ENCODE measurements at places on chromosomes 4 and X.
A peak's percentile ranks its signal among the peaks of the same experiment; 100 is the strongest.

DNA sequence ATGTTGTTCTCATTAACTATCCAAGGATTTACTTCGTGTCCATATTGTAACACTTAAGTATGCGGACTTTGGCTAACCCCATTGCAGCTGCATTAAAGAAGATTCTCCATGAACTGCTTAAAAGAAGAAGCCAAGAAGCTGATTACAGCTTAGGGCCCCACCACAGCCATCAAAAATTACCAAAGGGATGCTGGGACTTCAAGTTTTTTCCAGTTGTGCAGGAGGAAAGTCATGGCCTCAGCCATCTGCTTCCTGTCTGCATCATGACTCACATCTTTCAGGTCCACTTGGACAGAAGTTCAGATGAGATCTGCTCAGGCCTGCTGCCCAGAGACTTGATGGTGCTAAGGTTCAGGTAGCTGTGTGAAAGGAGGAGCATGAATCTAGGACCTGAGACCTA, 38.8 kb upstream of the CAPN6 start:
- DNase-seq: no peak

GRCh38 chr4:171118091-171118490, 695.1 kb upstream of the GALNTL6 start:
- DNase-seq: no peak

GRCh38 chr4:111979921-111980320, 165.3 kb upstream of the FAM241A start:
- no peak for DNase-seq

DNA sequence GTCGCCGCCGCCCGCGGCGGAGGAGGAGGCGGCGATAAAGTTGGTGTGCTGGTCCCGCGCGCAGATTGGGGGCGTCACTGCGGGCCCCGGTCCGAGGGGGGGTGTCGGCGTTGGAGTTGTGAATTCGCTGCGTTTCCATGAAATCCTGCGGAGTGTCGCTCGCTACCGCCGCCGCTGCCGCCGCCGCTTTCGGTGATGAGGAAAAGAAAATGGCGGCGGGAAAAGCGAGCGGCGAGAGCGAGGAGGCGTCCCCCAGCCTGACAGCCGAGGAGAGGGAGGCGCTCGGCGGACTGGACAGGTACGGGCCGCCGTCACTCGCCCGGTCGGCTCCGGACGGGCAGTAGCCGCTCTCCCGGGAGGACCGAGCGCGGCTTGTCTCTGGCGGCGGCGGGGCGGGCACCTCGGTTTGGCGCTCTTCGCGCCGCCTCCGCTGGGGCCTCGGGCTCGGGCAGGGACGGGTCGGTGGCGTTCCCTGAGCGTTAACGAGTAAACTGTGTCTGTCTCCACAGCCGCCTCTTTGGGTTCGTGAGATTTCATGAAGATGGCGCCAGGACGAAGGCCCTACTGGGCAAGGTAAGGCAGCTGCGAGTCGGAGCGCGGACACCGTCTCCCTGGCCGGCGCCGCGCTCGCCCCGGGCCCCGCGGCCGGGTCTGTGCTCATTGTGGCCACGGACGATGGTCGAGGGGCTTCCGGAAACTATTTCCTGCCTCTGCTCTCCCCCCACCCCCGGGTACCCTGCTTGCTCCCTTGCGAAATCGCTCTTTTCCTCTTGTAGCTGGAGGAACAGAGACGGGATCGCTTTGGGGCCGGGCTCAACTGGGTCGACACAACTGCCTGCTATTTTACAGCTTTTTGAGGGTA, 658 bp downstream of the KDM6A start:
- DNase-seq: peak; percentile 36

- DNase-seq: no peak
Measured at GRCh38 chr4:103756741-103757140, 37.0 kb upstream of the TACR3 start.

GRCh38 chr4:106038012-106038411, 142.7 kb downstream of the NPNT start:
- DNase-seq: no peak

DNA sequence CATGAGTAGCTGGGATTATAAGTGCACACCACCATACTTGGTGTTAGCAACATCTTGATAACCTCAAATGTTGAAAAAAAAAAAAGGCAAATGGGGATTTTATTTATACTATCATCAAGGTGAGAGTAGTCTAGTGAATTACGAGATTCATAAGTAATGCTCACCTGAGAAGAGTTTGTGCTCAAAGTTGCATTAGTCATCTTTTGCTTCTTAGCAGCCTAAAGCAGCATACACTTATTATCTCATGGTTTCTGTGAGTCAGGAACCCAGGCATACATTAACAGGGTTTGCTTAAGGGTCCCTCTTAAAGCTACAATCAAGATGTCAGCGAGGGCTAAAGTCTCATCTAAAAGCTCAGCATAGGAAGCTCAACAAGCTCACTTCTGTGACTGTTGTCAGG, 8.2 kb upstream of the EXOSC9 start:
- no peak for DNase-seq

DNA sequence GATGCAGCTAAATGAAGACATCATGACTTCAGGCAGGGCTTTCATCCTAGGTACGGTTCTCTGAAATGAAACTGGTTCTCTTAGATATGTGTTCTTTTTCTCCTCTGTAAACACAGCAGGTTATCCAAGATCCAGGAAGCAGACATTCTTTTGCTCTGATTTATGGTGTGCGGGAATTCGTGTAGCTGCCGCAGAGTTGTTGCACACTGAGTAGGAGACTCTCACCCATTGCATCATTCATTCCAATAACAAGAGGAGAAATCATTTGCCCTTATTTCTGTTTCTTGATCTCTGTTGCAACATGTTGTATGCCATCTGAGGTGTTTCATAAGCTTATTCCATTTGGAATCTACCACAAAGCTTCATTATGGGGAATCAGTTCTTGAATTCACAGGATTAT, 133.6 kb upstream of the VCX2 start:
- DNase-seq: no peak

DNA sequence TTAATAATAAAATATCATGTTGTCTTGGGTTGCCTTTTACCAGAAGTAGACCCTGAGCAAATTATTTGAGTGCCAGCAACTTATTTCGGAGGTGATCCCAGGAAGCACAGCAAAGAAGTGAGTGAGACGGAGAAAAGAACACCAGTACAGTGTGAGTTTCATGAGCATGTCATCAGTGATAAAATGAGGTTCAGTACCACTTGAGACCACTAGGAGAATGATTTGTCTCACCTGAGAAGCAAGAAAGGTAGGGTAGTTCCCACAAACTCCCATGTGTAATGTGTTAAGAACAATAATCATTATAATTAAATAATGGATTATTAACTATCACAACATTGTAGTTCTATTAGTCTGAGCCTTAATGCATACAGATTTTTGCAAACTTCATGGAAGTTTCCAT, 112.8 kb upstream of the DMD start:
- DNase-seq: no peak

- DNase-seq: no peak
Measured at GRCh38 chrX:105314458-105314857, 94.0 kb upstream of the TEX13A start.

DNA sequence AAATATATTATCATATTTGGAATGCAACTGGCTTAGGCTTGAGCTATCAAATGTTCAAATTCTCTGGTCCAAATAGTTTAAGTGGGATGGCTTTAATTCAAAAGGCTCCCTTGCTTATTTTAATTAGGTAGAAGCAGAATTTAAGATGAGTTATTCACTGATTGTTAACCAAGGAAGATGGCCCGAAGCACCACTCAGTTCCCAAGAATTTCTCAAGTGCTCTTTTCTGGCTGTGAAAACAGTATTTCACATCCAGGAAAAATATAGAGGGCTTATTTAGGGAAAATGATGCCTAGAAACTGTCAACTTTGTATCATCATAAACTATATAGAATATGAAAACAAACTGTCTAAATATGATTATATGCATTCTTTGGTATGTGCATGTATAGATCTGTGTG, 246.5 kb upstream of the SFRP2 start:
- DNase-seq: no peak

DNA sequence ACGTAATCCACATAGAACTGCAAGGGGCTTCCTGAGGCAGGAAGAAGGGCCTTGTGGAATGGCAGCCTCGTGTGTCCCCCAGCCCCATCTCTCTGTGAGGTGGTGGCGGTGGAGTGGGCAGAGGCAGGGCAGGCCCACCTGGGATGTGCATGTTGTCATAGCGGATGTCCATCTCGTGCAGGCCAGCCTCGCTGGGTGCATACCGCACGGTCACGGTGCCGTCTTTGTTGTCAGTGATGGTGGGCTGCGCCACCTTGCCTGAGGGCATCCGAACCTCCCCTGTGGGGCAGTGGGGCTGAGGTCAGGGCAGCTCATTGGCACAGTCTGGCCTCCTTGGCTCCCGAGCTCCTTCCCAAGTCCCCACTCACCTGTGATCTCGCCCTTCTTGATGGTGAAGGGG, 20.4 kb downstream of the FLNA start:
- DNase-seq: no peak

- DNase-seq: no peak
Measured at GRCh38 chrX:17081511-17081910, 135.1 kb downstream of the REPS2 start.

GRCh38 chr4:98671131-98671530, 12.7 kb upstream of the TSPAN5 start:
- no peak for DNase-seq

Data from CD4-positive, alpha-beta T cell treated with Interleukin-15 for 4 hours (primary cell).